Fibroblast of skin of left quadriceps (primary cell): ENCODE measurements at places on chromosomes 2 and 18.

- DNase-seq, result no peak
Measured at GRCh38 chr18:24317370-24317769, 80.3 kb downstream of the OSBPL1A start.

DNA sequence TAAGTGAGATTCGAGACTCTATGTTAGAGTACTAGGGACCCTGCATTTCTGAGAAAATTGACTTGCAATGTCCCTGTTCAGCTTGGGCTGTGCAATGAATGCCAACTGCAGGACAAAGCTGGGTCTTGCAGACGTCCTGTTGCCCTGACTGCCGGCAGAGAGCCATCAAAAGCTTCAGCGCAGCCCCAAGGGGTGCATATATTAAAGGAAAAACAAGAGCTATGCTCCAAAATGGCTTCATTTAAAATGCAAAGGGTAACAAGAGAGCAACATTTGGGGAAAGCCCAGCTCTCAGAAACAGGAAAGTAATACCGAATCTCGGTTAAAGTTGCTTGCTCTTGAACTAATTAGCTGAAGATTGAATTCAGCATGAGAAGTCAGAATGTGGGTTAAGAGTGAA, 110.9 kb upstream of the PNPT1 start:
- DNase-seq, result no peak

DNA sequence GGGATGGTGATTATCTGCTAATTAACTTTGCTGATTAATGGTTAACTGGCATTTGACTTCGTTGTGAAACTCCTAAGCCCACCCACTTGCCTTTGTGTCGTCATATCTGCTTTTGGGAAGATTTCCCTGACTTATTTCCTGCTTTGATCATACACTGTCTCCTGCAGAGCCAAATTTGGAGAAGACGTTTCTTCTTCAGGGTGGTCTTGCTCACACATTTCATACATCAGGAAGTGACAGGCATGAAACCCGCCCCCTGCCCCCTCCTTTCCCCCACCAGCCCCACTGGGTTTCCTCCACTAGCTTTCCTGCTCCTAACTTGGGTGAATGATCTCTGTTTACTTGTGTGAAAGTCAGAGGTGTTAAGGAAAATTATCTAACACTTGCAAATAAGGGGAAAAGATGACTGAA, 300.1 kb downstream of the TSN start:
- DNase-seq, result no peak

- DNase-seq, result peak; percentile 44
Measured at GRCh38 chr2:97011977-97012569, 25.7 kb upstream of the FAM178B start.

GRCh38 chr2:8592736-8593135, 89.1 kb upstream of the ID2 start:
- DNase-seq, result no peak

GRCh38 chr2:9256570-9257043, 50.0 kb downstream of the ASAP2 start:
- DNase-seq, result peak; percentile 39

DNA sequence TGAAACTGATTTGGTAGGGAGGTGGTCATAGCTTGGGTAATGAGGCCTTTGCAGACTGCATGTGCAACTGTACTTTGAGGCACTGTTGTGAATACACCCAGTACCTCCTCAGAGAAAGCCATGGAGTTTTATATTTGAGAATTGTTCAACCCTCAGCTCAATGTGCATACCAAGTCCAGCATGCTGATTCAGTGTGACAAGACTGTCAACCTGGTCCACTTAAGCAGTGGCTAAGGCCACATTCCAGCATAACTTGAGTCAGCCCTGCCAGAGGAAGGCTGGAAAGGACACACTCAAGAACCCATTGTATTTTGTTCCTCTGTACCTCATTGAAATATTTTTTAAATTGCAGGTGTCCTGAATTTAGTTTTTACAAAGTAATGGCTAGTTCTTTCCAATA, 121.8 kb upstream of the HNMT start:
- DNase-seq, result no peak

- no peak for DNase-seq
Measured at GRCh38 chr2:79131687-79132086, 11.4 kb downstream of the REG1A start.

DNA sequence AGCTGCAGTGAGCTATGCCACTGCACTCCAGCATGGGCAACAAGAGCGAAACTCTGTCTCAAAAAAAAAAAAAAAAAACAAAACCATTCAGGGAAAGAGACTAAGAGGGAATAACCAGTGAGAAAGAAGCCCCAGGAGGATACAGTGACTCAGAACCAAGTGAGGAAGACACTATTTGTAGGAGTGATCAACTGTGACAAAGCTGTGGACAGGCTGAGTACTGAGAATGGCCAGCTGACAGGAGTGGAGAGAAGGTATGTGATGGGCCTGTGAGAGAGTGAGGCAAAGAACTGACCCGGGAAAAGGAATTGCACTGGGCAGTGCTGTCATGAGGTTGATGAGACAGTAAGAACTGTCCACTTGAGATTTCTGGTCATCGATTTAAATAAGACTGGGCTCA, 6.7 kb upstream of the LCT start:
- no peak for DNase-seq

- DNase-seq, result no peak
Measured at GRCh38 chr2:209236377-209236776, 187.5 kb upstream of the MAP2 start.
